ENCODE measurements at places on chromosomes 13 and 19.
A peak's percentile ranks its signal among the peaks of the same experiment; 100 is the strongest.

DNA sequence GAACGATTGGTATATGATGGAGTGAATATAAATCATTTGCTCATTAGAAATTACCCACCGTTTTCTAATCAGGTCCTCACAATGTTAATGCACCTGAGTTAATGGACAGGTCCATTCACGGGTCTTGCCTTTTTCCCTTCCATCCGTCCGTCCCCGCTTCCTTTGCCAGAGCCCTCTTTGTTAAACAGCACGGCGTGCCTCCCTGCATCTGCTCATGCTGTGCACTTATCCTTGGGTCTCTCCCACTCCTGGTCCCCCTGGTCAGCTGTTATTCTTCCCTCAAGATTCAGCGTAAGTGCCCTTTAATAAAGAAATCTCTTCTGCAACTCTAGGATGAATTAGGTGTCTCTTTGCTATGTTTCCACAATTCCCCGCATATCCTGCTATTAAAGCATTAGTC lies 324.5 kb downstream of the DNAJC15 start:
- DNase-seq, result no peak

GRCh38 chr19:42563352-42564210 lies 31.1 kb downstream of the CEACAM8 start:
- DNase-seq, result no peak

DNA sequence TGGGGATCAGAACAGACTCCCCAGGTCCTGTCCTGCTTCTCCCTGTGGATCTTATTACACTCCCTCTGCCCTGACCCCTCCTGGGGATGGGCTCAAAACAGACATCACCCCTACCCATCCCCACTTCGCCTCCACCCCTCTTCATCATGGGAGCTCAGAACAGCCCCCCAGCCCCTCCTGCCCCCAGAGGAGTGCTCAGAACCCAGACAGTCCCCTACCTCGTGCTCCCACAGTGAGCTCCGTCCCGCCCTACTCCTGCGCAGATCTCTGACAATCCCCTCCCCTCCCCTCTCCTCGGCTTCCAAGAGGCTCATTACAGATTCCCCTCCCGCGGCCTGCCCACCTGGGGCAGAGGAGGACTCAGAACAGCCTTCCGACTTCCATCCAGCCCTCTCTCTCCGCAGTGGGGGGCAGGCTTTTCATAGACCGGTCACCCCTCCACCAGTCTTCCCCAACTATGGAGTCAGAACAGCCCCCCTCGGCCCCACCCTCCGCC lies 6.1 kb downstream of the NXNL1 start:
- no peak for DNase-seq

- no peak for DNase-seq
Measured at GRCh38 chr13:99800011-99800410, 171.6 kb downstream of the ZIC5 start.

GRCh38 chr13:50366488-50367174 lies 351.4 kb downstream of the KCNRG start:
- DNase-seq, result no peak

- DNase-seq, result no peak
Measured at GRCh38 chr13:113049521-113049941, 56.1 kb upstream of the F7 start.

GRCh38 chr13:25800523-25800922 lies 251.3 kb downstream of the SHISA2 start:
- peak; percentile 36 for DNase-seq

DNA sequence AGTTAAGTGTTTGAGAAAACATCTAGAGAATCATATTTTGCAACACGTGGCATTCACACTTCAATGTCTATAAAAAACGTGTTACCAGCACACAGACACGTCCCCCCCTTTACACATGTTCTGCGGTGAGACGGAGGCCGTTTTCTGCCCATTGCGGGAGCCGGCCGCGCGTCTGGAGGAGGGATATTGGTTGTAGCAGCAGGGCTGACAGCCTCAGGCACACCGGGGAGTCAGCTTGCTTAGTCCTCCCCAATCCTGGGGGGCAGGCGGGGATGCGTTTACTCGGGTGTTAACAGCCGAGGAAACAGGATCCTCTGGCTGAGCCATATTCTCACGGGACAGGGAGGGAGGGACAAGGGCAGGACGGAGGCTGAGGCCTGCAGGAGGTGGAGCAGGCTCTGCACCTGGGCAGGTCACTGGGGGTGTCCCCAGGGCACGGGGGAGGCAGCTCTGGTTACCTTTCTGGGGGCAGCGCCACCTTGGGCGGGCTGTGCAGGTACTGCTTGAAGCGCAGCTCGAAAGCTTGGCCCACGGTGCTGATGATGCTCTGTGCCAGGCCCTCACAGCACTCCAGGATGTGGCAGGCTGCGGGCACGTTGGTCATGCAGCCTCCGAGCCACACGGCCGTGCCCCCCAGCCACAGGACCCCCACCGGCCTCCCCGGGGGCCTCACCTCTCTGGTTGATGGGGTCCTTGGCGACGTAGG lies 25.0 kb downstream of the SHC2 start:
- no peak for DNase-seq

DNA sequence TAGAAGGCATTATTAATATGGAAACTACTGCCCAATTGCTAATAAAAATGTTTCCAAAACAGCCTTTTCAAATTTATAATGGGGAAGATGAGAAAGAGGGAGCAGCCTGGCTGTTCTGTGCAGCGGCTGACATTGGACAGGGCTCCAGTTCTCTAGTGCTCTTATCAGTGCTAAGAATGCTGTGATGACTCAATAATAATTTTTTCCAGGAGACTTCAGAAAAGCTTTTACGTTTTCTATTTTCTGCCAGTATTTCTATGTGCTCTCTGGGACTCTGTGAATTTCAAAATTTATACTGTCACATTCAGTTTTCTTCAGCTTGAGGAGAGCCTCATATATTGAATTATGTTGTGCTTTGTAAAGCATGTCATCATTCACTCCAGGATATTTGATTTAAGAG lies 209.6 kb downstream of the VWA8 start:
- DNase-seq, result peak; percentile 20

- DNase-seq, result no peak
Measured at GRCh38 chr13:98033277-98034247, 80.1 kb downstream of the IPO5 start.

DNA sequence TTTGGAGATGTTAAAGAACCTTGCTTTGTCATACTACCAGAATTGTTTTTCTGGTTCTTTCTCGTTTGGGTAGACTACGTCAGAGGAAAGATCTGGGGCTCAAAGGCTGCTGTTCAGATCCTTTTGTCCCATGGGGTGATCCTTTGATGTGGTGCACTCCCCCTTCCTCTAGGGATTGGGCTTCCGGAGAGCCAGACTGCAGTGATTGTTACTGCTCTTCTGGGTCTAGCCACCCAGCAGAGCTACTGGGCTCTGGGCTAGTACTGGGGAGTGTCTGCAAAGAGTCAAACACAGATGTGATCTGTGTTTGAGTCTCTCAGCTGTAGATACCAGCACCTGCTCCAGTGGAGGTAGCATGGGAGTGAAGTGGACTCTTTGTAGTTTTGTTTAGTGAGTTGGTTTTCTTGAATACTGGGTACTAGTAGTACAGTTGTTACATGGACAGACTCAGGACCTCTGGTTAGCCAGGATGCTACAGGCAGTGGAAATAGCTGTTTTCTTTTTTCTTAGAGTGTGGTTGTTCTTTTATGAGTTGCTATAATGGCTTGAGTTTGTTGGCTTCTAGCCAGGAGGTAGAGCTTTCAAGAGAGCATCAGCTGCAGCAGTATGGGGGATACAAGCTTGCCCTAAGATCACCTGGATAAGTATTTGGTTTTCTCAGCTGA lies 34.4 kb downstream of the DNAJC15 start:
- no peak for DNase-seq

GRCh38 chr13:108363666-108364065 lies 94.1 kb downstream of the TNFSF13B start:
- no peak for DNase-seq

GRCh38 chr13:103799028-103799427 lies 732.8 kb upstream of the SLC10A2 start:
- DNase-seq, result no peak

GRCh38 chr19:11263726-11264125 lies 1.4 kb upstream of the DOCK6 start:
- DNase-seq, result no peak

DNA sequence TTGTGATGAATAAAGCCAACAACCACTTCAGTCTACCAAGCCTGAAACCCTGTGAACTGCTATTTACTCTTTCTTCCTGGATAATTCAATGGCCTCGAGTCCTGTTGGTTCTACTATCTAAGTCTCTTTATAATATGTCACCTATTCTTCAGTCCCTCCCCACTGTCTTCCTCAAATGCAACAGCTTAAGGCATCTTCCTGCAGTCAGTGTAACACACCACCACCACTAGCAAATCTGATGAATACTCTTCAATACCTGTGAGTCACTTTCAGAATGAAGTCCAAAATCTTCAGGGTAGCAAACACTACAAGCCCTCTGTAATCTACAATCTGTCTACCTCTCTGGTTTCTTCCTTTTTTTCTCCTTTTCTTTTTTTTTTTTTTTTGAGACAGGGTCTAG lies 32.9 kb downstream of the ZDHHC20 start:
- no peak for DNase-seq

DNA sequence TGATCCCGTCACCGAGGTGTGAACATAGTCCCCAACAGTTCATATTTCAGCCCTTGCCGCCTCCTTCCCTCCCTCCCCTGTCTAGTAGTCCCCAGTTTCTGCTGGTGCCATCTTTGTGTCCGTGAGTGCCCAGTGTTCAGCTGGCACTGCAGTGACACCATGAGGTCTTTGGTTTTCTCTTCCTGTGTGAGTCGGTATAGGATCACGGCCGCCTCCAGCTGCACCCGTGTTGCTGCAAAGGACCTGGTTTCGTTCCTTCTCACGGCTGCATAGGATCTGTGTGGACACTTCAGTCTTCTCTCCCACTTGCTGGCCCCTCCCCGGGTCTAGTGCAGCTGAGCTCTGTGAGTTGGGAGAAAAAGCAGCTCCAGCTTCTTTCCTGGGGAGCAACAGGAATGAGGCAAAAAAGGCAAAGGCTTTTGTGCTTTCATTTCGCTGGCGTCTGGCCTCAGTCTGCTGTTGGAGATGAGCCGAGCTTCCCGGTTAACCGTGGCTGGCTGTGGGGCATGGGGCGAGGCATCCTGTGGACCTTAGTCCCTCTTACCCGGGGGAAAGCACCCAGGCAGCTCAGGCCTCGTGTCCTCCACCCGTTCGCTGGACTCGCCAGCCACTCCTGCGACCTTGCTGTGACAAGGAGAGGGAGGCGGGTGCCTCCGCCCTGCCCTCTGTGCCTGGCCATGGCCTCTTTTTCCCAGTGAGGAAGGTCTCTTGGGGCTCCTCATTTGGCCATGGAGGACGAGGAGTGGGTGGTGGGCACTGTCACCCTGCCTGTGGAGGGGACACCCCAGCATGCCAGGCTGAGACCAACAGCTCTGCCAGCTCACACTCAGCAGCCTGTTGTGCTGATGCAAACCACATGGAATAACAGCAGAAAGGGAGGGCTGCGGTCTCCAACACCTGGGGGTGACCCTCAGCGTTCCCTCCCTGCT lies 196.5 kb downstream of the TEX29 start:
- no peak for DNase-seq

- no peak for DNase-seq
Measured at GRCh38 chr19:46813839-46814358, 25.5 kb upstream of the SLC1A5 start.

- no peak for DNase-seq
Measured at GRCh38 chr19:17259934-17260333, 4.6 kb downstream of the USHBP1 start.

DNA sequence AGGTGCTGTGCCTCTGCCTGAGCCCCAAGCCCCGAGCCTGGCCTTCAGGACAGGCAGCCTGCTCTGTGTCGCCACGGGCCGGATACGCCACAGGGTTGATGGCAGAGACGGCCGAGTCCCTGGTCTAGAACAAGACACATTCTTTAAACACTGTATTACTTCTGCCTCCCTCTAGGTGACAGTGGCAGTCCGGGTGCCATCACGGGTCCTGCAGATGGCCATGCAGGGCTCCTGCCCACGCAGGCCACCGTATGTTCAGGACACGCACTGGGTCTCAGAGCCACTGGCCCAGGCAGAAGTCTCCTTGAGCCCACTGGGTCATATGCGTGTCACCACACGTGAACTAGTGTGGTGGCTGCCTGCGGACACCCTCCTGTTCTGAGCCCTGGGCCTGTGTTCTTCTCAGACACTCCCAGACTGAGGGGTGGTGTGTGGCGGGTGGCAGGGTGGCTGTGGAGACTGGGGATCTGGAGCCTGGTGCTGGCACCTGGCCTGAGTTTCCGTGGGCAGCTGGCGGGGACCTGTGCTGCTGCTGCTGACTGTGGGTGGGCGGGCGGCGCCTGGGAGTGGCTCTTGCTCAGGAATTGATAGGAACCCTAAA lies 4.4 kb downstream of the PLEKHJ1 start:
- DNase-seq, result no peak

DNA sequence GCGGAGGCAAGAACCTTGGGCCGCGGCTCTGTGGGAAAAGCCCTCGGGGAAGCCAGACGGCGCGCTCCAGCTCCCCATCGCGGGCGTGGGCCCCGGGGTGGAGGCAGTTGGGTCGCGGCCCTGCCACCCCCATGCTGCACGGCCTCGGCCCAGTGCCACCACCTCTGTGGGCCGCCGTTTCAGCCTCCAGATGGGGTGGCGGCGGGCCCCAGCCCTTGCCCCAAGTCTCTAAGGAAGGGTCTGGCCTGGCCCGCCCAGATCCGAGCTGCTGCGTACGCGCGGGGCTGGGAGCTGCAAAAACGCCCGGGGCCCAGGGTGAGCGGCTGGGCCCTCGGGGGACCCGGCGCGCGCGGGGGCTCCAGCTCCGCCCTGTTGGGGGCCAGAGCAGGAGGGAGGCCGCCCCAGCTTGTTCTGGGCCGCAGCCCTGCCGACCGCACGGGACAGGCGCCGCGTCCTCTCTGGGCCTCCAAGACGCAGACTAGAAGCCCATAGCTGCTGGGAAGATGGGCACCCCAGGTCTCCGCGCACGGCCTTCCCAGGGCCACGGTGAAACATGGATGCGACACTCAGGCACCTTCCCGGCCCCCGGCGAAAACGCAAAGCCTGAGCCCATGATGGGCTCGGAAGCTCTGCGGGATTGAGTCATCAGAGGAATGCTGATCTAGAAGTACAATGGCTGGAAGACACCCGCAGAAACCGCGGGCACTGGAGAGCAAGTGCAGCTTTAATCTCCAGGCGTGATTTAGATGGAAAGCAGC lies 110.1 kb downstream of the KCTD15 start:
- DNase-seq, result no peak

DNA sequence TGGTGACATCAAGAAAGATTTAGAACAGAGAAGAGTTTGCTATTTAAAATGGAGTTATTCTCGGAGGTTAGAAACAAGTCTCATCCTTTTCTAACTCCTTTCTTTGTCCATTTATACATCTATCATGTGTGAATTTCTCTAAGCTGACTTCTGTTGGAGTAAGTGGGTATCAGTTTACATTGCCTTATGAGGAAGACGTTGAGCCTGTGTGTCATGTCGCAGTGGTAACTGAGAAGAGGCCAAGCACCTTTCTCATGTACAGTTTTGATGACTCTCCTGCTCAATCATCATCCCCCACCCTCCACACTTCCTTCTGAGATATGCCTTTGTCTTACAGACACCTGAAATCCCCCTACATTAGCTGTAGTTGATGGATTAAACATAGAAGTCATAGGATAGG lies 624.8 kb downstream of the LIG4 start:
- DNase-seq, result no peak

GRCh38 chr13:21476893-21477472 lies 17.9 kb upstream of the ZDHHC20 start:
- peak; percentile 56 for DNase-seq

GRCh38 chr13:106087201-106087600 lies 448.3 kb downstream of the EFNB2 start:
- no peak for DNase-seq

Measured in forelimb muscle (tissue), 1 donor.